Endodermal cell (in vitro differentiated cells): ENCODE measurements at places on chromosomes 16 and 17. TPM values are rescaled to one million over a fixed set of nuclear protein-coding genes. Genes with fewer than 3 reads are reported as not detected.
A peak's percentile ranks its signal among the peaks of the same experiment; 100 is the strongest.

The OR2C1 gene
- total RNA-seq = not detected in 3 replicates

The CCL1 gene
- total RNA-seq = not detected in 2 replicates

GRCh38 chr17:81129289-81129688 is 36.0 kb upstream of the PVALEF start:
- DNase-seq = peak; percentile 80

GRCh38 chr16:59993101-59993500 is 1259.0 kb upstream of the GOT2 start:
- peak; percentile 44 for DNase-seq

DNA sequence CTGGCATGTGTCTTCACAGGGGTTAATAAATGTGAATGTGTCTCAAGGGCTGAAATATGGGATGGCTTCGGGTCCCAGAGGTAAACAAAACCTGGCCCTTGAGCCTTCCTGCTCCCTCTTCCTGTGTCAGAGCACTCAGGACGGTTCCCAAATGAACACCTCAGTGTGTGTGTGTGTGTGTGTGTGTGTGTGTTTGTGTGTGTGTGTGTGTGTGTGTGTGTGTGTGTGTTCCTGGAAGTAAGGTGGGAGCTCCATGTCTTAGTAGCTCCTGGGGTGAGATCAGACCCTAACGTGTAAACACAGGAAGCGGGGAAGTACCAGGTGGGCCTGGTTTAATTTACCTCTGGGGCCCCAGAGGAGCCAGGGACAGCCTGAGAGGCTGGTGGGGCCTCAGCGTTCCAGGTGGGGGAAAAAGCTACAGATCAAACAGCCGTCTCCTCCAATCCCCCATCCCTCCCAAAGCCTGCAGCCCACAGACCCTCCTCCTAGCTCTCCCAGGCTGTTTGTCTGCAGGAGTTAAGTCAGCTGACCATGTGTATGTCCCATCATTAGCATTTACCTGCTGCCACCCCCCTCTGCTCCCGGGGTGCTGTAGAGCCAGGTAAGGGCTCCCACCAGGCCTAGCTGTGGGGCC is 6.1 kb downstream of the KIF19 start:
- DNase-seq = no peak

DNA sequence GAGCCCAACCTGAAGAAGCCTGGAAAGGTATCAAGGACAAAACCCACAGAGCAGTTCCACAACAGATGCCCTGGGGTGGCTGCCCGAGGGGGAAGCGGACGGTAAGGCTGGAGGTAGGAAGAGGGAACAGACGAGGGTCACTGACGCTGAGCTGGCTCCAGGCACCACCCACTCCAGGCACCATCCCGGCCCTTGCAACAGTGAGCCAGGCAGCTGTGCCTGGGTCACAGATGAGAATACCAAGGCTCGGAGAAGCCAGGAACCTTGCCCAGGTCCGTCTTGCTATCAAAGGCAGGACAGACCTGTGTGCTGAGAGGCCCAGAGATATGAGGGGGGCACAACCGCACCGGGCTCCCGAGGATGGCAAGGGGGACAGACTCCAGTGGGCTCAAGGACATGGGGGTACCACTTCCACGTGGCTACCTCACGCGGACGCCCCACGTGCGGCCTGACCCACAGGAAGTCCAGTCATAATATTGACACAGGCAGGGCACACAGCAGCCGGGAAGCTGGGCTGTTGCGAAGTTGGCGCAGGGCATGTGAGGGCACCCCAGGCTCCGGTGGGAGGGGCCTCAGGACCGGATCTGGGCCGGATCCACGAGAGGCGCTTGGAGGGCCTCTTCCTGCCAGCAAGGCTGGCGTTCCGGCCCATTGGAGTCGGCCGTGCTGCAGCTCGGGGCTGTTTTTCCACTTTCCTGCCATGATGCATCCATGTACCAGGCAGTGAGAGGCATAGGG is 29.9 kb downstream of the PEMT start:
- no peak for DNase-seq

DNA sequence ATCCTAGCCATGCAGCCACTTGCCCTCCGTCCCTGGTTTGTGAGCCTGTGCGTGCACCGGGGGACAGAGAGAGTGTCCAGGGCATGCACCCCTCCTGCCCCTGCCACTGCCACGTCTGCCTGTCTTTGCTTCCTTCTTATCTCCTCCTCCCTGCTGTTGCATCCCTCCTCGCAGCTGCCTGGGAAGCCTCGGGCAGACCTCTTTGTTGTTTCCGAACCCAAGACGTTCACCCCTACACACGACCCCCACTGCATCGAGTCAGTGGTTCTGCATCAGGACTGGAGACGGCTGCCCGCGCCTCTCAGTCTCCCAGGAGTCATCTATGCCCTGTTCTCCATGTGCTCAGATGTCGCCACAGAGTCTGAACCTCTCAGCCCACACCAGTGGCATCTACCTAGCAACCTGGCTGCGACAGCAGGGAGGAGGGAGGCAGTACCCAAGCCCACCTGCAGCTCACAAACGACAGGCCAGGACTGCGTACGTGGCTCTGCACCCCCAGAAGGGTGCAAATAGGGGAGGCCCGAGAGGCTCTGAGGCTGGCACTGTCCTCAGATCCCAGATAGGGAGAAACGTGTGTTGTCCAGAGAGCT is 5.2 kb downstream of the TIMP2 start:
- no peak for DNase-seq

GRCh38 chr17:9987779-9988585 is 82.9 kb upstream of the RCVRN start:
- DNase-seq = peak; percentile 89

DNA sequence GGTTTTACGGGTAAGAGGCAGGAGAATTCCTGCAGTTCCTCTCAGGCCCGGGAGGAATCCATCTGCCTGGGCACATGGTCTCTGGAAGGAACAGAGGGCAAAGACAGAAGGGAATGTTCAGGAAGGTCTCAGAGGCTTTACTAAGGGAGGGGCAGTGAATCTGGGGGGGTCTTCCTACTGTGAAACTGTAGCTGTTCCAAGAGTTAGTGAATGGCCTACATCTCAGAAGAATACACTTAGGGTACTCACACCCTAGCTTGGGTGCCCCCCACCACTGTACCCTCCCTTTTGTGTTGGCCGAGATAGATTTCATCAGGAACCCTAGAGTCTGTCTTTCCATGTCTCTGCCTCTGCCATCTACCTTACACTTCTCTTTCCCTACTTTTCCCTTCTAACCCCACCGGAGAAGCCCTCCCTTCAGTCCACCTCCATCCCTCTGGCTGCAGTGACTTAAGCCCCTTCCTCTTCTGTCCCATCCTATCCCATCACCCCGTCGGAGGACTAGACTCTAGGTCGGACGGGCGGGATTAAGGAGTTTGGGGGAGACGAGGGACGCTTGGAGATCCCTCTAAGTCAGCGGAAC is 316 bp downstream of the DLG4 start:
- DNase-seq = no peak

The SLC5A10 gene
- total RNA-seq = 0.11 to 0.28 TPM (median 0.17 TPM) in 3 replicates

The GRAPL gene
- not detected in 3 replicates for total RNA-seq

DNA sequence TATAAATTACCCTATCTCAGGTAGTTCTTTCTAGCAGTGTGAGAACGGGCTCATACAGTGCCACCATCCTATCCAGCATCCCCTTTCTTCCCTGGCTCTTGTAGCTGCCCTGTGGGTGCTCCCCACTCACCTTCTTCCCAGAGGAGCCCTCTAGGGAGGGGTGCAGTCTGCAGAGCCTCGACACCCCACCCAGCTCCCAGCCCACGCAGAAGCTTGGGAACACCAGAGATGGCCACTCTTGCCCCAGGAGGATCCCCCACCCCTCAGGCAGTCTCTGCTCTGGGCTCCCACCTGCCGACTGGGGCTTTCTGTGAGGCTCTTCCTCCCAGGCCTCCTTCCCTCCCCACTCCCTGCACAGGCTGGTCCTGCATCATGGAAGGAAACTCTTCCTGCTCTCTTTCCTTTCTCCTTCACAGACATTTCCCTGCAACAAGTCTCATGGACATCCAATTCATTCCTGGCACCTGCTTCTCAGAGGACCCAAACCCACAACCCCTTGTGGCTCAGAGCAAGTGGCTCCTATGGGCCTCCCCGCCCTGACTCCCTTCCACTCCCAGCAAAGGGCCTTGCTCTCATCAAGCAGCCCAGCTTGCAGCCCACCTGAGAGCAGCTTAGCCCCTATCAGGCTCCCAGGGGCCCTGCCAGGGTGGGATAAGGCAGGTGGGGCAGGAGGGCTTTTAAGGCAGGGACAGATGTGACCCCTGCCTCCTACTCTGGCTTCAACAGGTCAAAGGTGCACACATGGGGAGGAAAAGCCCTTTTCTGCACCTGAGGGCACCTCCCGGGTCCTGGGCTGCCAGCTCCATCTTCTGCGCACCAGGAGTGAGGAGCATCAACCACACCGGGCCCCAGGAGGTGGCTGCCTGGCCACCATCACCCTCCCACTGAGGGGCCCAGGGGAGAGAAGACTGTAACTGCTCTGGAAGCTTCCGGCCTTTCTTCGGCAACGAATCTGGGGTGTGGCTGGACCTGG is 263.8 kb upstream of the TNRC6C start:
- peak; percentile 46 for DNase-seq

DNA sequence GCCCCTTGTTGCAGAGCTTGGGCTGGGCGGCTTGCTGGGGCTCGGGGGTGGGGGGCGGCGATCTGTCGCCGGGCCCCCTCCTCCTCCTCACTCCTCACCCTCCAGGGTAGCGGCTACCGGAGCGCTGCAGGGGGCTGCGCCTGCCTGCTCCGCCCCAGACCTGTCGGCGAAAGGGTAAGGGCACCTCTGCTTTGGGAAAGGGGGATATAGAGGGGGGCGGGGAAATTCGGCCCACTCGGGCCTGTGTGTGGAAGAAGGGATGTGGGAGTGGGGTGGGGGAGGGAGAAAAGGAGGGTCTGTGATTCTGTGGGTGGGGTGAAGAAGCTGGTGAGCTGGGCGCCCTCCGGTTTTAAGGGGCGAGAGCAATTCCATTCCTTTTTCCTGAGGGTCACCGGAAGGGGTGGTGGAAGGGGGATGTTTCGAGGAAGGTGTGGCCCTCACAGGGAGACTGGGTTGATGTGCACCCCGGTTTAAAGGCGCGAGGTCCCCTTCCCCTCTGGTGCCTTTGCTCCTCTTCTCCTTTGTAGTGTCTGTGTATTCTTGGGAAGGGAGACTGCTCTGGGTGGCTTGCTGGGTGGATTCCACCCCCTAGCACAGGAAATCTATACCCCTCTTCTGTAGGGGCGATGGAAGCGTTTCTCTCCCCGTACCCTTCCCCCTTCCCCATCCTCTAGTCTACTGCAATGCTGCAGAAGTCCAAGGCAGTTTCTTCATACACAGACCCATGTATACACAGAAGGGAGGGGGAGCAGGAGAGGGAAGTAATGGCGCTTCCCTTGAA is 878 bp downstream of the TAOK1 start:
- DNase-seq = peak; percentile 90

DNA sequence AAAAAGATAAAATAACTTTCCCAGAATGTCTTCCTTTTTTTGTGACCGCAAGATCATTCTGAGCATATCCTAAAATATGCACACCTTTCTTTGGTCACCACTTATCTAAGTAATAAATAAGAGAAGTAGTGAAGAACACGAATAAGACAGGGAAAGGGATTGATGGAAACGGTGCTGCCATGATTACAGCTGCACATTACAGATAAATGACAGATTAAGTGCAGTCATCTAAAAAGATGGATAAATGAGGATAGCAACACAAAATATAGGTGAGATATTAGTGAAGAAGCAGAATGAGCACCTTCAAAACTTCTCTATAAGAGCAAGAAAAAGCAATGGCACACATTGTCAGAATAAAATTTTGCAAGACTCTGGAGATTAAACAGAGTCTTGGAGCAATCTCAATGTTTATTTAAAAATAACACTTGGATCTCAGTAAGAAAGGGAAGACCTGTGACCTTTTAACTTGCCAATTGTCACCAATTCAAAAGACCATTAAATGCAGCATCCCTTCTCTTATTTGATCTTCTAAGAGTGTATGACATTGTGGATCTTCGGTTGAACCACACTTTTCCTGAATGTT is 567.1 kb downstream of the KCNJ2 start:
- DNase-seq = no peak

DNA sequence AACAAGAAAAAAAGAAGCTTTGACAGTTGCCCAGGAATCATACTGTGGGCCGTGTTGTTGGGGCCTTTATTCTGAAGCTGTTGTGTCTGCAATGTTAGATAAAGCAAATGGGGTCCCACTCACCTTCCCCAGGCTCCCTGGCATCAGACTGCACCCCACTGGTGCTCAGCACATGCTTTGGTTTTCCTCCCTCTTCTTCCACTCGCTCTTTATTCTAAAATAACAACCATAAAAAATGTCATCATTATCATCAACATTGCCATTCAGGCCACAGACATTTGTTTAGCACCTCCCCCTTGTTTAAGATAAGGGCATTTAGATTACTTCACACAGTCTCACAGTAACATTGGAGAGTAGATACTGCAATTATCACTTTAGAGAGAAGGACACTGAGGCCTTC is 8.2 kb downstream of the MYLK3 start:
- peak; percentile 53 for DNase-seq

- DNase-seq = no peak
Measured at GRCh38 chr17:76404256-76404655, 19.8 kb downstream of the SPHK1 start.

The C17orf107 gene
- total RNA-seq = 3.8 and 4.8 TPM in 2 replicates

The MYH3 gene
- total RNA-seq = 1.1 and 2.0 TPM in 2 replicates
